Karpas-422 (cell line): ENCODE measurements at places on chromosomes 2 and 18. TPM values are rescaled to one million over a fixed set of nuclear protein-coding genes. Genes with fewer than 3 reads are reported as not detected.

GRCh38 chr2:112957511-112957910 lies 20.3 kb upstream of the IL36G start:
- no peak for DNase-seq

GRCh38 chr2:151120011-151120410 lies 141.7 kb downstream of the RBM43 start:
- no peak for DNase-seq

GRCh38 chr2:62800618-62801017 lies 95.1 kb downstream of the EHBP1 start:
- no peak for DNase-seq

GRCh38 chr2:224638301-224638823 lies 53.2 kb upstream of the CUL3 start:
- peak; percentile 44 for DNase-seq

- DNase-seq: no peak
Measured at GRCh38 chr2:16202266-16203020, 262.1 kb downstream of the MYCN start.

GRCh38 chr2:28291811-28292440 lies 100.7 kb upstream of the FOSL2 start:
- no peak for DNase-seq

DNA sequence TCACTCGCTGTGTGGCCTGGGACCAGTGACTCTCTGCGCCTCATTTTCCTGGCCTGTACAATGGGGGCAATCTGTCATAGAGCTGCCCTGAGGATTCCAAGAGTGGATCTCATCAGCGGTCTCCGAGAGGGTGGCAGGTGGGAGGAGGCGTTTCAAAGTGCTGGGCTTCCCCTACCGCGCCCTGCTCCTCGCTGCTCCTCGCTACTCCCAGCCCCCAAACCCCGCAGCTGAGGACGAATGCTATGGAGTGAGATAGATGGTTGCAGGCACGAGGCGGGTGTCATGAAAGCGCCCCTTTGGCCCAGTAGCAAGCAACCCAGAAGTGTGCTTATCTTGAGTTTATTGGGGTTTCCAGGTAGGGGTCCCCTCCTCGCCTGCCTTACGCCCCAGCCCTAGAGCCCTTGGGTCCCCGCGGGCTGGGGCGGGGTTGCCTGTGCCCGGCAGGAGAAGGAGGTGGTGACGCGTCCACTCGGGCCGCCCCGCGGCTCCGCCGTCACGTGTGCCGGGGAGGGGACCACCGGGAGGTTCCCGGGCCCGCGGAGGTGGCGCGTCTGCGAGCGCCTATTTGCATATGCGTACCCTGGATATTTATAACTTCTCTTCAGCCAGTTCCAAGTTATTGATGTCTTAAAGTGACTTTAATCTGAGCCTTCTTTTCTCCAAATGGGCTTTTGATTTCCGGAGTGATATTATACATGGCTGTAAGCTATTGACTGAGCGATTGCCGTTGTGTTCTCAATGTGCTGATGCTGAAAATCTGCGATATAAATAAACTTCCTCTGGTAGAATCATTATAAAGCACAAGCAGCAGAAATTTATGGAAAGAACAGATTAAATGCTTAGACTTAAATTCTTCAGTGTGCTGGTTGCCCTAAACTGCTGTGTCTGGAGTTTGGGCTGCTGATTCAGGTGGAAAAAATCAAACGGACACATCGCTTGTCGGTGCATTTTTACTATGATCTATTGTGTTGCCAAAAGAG lies 263.7 kb downstream of the ATAD2B start:
- DNase-seq: no peak

GRCh38 chr2:70922235-70923234 lies 13.2 kb upstream of the ATP6V1B1 start:
- no peak for DNase-seq

- DNase-seq: peak; percentile 65
Measured at GRCh38 chr18:12839526-12840196, 44.4 kb downstream of the PTPN2 start.

GRCh38 chr2:109277406-109277805 lies 148.4 kb downstream of the SH3RF3 start:
- no peak for DNase-seq

DNA sequence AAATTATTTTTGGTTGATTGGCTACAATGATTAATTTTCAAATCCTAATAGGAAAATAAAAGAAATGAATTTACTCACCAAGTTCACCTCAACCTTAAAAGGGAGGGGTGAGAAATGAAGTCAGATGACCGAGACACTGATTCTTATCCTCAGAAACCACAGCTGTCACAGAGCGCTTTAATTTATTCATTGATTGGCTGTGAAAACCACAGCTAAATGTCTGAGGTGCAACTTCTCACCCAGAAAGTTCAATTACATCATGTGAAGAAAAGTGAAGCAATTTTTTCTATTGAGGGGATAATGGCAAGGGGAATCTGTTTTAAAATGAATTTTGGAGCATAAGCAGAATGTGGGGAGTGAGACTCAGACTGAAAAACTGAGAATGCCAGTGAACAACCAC lies 128.4 kb downstream of the RNF152 start:
- DNase-seq: no peak

DNA sequence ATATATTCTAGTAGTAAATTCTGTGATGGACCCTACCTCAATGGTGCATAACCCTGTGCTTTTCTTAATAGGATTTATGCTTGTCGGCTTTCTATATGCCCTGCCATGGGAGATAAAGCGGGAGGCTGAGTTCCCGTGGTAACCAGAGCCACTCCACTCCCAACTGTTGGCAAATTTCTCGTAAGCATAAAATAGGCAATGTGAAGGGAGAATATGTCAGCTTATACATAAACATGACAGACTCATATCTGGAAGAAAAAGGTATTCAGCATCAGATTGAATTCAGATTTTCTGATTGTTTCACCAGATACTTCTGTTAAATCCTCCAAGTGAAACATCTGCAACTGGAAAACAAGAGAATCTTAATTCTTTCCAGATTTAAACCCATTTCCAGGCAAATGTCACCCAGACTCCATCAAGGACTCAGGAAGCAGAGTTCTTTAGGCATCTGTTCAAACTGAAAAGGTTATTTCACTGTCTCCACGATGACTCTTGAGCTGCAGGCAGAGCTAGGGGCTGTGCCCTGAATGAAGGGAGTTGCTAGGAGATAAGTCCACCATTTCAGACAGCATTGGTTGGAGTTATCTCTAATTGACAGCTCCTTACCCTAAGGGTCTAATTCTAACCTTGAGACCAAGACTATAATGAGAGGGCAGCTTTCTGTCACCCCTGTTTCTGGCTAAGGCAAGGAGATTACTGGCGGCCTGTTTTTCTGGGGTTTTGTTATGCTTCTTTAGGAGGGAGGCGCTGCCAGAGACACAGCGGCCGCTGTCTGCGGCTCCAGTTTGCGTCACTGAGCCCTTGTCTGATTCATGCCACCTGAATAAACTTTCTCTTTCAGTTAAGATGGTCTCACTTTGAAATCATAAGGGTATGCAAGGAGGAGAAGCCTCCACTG lies 381.3 kb downstream of the SOX11 start:
- DNase-seq: no peak

- DNase-seq: no peak
Measured at GRCh38 chr2:239721991-239722759, 303.0 kb downstream of the NDUFA10 start.

DNA sequence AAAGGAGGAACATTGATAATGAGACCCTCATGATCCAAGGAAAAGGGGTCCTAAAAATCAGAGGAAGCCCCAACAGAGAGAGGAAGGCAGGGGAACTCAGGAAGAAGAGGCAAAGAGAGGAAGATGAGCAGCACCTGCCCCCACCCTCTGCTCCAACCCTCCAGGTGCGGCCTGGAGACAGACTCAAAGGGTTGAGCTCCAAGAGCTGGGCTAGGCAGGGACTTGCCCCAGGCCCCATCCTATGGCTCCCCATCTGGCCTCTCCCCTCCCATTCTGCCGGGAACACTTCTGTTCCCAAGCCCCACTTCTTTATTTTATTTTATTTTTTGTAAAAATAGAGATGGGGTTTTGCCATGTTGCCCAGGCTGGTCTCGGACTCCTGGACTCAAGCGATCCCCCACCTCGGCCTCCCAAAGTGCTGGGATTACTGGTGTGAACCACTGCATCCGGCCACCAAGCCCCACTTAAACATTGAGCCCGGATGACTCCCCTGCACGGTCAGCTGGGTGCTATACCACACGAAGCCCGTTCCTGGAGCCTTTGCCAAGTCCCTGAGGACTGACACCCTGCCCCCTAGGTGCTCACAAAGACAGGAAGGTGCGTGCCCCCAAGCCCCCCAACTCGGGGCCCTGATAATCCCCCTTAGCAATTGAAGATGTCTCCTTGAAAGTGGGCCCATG lies 3.8 kb upstream of the GPR55 start:
- no peak for DNase-seq

- no peak for DNase-seq
Measured at GRCh38 chr2:238173692-238174091, 14.9 kb downstream of the ERFE start.

DNA sequence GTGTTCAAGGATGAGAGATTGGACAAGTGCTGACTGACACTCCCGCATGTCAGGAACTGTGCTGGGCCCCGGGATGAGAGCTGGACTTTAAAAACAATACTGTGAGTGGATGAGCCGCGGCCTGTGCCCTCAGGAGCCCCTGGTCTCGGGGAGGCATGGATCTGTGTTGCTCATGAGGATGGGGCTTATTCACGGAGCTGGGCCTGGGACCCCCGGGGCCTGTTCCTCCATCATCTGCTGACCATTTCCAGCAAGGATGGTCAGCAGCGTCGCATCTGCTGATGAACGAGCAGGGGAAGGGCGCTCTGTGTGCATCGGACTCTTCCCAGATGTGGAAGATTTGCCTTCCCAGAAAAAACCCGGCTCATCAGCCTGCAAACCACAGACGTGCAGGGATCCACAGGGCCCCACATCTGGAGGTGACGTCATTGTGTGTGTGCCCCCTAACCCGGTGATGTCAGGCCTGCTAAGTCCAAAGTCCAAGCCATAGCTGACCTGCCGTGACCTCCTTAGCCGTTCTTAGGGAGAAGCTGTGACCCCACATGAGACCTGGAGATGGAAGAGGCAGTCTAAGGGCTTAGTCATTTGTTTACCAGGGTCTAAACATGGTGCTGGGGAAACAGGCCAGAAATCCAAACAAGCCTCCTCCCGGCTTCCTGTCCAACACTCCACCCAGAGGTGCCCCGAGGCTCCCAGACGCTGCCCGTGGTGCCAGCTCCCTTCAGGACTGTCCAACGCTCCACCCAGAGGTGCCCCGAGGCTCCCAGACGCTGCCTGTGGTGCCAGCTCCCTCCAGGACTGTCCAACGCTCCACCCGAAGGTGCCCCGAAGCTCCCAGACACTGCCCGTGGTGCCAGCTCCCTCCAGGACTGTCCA lies 143.9 kb downstream of the PXDN start:
- no peak for DNase-seq

DNA sequence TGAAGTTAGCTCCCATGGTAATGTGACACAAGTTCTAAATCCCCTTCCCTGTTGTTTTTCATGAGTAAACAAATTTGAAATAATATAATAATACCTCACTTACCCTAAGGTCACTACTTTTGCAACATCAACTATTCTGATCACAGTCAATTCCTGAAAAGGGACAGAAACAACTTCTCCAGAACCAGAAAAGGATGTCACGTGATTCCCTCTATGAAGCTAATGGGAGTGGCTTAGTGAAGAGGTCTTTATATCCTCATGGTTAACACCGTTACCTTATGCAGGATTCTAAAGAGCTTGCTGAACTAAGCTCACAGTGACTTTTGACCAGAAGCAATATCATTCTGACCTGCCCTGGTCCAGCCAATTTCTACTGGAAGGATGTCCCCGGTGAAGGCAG lies 51.6 kb downstream of the DOCK10 start:
- no peak for DNase-seq

DNA sequence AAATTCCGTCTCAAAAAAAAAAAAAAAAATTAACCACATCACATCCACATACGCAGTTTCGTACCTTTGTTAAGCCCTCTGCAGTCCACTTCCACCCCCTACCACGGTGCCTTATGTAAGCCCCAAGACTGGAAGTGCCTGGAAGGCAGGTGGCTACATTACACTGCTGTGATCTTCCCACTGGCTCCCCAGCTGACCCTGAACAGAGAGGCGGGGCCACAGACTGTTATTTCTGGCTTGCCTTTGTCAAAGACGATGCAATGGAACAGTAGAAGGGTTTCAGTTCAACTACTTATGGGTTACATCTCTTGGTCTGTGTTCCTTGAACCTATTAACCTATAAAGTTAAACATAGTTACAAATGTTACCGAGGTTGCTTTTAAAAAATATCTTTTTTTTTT lies 15.7 kb upstream of the COX7A2L start:
- DNase-seq: no peak

DNA sequence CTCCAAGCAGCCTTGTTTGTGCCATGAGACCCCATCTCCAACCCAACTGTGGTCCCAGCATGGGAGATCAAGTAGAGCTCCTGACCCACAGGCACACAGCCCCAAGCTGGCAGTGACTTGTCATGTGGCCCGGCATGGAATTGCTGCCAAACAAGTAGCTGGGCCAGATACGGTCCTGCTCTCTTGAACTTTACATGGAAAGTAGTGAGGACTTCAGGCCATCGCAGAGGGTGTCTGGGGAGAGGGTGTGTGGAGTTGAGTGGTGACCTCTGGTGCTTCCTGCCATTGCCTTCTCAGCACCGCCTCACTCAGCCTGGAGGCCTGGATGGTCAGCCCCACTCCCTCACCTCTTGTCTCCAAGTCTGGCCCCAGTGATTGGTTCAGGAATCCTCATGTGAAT lies 10.9 kb upstream of the SLC4A3 start:
- DNase-seq: no peak

GRCh38 chr2:161417438-161418274 lies 1.6 kb downstream of the TBR1 start:
- DNase-seq: no peak

GRCh38 chr2:10499275-10499907 lies 51.3 kb upstream of the ODC1 start:
- no peak for DNase-seq

DNA sequence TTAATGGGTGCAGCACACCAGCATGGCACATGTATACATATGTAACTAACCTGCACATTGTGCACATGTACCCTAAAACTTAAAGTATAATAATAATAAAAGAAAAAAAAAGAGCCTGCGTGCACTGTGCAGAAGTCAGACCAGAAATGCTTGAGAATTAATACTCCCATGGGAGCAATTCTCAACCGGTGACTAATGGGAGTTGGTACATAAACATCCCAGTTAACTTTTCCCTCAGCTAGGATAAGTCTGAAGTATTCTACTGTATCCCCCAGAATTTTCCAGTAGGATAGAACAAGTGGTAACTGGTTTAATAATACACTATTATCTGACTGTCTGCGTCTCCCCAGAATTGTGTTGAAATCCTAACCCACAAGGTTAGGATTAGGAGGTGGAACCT lies 113.6 kb upstream of the COL5A2 start:
- DNase-seq: no peak

- DNase-seq: no peak
Measured at GRCh38 chr2:105615305-105615704, 129.4 kb upstream of the NCK2 start.

The HNMT gene
- not detected in 2 replicates for total RNA-seq

The GCA gene
- 0.11 TPM in 1 of 2 replicates, not detected in the other for total RNA-seq

The DPYSL5 gene
- total RNA-seq: not detected in 2 replicates

The LCT gene
- total RNA-seq: 0.14 and 0.19 TPM in 2 replicates

The AGFG1 gene
- total RNA-seq: 35.6 and 121 TPM in 2 replicates

The NCKAP5 gene
- not detected in 2 replicates for total RNA-seq

The NGEF gene
- total RNA-seq: not detected in 2 replicates

The PSMD1 gene
- total RNA-seq: 50.0 and 92.1 TPM in 2 replicates

The ANKRD30B gene
- not detected in 2 replicates for total RNA-seq

The UGT1A3 gene
- not detected in 2 replicates for total RNA-seq

The FAM117B gene
- total RNA-seq: 4.6 and 8.0 TPM in 2 replicates
